ENCODE measurements at places on chromosomes 4 and X. TPM values are rescaled to one million over a fixed set of nuclear protein-coding genes. Genes with fewer than 3 reads are reported as not detected.

Gene CXorf38
- 16.5 TPM for total RNA-seq

Gene TMPRSS11D
- not detected for total RNA-seq

Gene GAGE12J
- not detected for total RNA-seq

Gene MRPL1
- total RNA-seq = 88.4 TPM

Gene PTPN13
- 0.07 TPM for total RNA-seq

Gene SLITRK4
- total RNA-seq = not detected

Gene DCAF12L2
- not detected for total RNA-seq

Gene HSFX1
- total RNA-seq = 0.29 TPM

Gene ZDHHC15
- 0.04 TPM for total RNA-seq

Gene FAM47E
- total RNA-seq = not detected

Gene SMARCA1
- not detected for total RNA-seq

Gene CLNK
- total RNA-seq = 0.11 TPM

Gene UFSP2
- total RNA-seq = 19.5 TPM

Gene GABRB1
- total RNA-seq = not detected

Gene HMX1
- not detected for total RNA-seq

Gene CT45A5
- total RNA-seq = not detected

Gene CHRDL1
- total RNA-seq = not detected

Gene RAB39B
- total RNA-seq = 12.5 TPM

Gene ETDA
- not detected for total RNA-seq

Gene ITGB1BP2
- 3.7 TPM for total RNA-seq

Gene RASSF6
- total RNA-seq = not detected

Gene GJB1
- not detected for total RNA-seq

Gene NAP1L2
- 3.1 TPM for total RNA-seq

Gene GLRB
- not detected for total RNA-seq

Gene GUF1
- total RNA-seq = 43.0 TPM

Data from CD8-positive, alpha-beta memory T cell (primary cell).